ENCODE measurements at places on chromosomes 7 and 10.

DNA sequence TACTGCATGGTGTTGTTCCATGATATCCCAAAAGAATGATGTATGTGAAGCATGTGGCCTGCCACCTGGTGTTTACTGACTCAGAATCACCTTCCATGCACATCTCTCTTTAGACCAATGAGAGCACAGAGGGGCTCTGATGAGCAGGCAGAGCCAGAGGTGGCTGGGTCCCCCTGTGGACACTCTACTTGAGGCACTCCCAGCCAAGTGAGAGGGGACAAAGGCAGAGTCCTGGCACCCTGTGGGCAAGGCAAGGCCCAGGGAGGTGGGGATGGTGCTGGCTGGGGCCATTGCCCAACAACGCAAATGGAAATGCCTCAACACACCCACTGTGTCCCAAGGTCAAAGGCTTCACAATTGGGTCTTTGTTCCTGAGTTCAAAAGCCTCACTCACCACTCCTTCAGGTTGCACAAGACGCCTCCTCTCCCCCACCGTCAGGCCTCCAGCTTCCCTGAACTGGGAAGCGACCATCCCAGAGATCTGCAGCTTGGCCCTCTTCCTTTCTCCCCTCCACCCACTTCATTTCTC is 164.6 kb downstream of the NEURL1 start:
- DNase-seq, result no peak

GRCh38 chr10:112951359-112952281 is 1.6 kb downstream of the TCF7L2 start:
- DNase-seq, result peak; percentile 25

DNA sequence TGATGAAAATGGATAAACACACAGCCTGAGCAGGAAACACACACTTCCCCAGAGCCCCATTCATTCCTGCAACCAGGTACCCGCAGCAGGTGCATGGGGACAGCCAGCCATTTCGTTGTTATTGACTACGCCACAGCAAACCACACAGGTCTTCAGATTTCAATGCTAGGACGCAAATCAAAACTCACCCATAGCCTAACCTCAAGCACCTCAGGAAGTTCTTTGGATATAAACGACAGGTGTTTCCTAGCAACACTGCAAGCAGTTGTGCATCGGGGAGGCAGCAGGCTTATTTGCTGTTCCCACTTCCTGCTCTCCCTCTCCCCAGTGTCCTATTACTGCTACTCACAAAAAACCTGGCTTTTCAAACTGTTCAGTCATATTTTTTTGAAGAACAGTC is 176.5 kb upstream of the FRMD4A start:
- no peak for DNase-seq

- no peak for DNase-seq
Observed at GRCh38 chr7:36775061-36775620, 50.8 kb upstream of the AOAH start.

GRCh38 chr7:12493863-12494686 is 76.4 kb upstream of the SCIN start:
- DNase-seq, result no peak

DNA sequence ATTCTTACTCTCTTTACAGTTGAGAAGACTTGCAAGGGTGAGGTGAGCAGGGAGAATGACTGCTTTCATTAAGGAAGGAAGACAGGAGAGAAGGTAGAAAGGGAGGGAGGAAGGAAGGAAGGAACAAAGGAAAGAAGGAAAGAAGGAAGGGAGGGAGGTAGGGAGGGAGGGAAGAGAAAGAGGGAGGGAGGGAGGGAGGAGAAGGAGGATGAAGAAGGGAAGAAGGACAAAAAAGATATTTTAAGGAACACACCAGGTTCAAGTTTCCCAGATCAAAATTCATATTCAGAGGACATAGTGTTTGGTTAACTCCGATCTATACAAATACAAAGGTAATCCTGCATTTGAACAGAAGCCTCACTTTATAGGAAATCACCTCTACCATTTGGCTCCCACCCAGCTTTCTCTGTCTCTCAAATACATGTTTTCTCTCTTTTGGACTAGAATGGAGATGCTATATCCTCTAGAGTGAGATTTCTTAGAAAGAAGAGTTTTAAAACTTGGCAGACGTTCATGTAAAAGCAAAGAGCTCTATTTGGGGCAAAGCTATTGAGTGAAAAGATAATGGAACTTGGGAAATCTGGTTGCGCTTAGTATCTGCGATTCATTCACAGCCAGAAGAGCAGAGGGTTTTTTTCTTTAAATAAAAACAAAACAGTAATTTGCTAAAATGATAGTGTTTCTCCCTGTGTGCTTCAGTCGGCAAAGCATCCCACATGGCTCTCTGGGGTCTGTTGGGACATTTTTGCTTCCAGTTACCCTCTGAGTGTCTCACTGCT is 261.9 kb upstream of the LYZL1 start:
- no peak for DNase-seq

Data from stimulated activated CD4-positive, alpha-beta T cell treated with anti-CD3 and anti-CD28 coated beads, Interleukin-1b, Interleukin-23, amount 100 ng/mL, for 24 hours (primary cell).